ENCODE measurements at places on chromosomes 12 and 14. TPM values are rescaled to one million over a fixed set of nuclear protein-coding genes. Genes with fewer than 3 reads are reported as not detected.

DNA sequence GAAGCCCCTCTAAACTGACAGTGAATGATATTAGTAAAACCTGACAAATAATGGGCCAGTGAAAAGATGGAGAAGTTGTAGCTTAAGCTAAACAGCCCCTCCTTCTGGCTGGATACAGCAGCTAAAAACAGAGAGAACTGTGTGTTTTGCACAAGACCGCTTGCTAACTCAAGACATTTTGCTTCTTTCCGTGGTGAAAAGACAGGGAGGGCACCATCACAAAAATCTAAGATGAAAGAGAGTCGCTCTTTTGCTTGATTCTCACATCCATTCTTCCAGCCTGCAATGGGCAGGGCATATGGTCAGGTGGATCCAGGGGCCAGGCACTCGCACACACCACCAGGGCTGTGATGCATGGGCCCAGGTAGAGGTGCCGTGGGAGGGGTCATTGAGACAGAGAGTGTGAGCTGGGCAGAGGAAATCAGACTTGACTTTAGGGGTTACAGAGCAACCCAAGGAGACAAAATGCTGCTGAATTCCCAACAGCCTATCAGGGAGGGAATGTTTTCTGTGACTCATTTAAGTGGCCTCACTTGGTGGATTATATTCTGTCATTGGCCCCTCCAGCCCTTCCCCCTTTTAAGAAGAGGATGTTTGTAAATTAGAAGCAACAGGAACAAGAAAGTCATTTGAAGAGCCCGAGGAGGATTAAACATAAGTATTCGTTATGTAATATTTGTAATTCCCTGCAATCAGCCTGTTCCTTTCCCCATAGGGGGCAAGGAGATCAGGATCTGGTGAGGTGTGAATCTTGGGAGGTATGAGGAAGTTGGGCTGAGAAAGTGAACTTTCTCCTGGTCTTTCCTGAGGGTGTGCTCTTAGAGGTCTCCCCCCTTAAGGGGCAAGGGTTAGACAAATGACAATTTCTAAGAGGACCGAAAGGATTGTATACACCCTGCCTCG, 12.3 kb downstream of the EMP1 start:
- peak; percentile 29 for DNase-seq

DNA sequence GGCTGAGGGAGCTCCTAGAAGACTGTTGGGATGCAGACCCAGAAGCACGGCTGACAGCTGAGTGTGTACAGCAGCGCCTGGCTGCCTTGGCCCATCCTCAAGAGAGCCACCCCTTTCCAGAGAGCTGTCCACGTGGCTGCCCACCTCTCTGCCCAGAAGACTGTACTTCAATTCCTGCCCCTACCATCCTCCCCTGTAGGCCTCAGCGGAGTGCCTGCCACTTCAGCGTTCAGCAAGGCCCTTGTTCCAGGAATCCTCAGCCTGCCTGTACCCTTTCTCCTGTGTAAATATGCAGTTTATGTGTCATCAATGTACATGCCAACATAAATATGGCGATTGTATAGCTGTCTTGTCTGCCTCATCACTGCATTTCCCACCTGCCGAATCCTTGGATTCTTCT, 7.5 kb downstream of the AMHR2 start:
- no peak for DNase-seq

GRCh38 chr14:22399776-22400175, 189.2 kb downstream of the DAD1 start:
- DNase-seq, result no peak

Gene AQP6
- total RNA-seq, result not detected

- DNase-seq, result no peak
Observed at GRCh38 chr12:20000229-20000849, 368.0 kb upstream of the PDE3A start.

Gene TAS2R7
- total RNA-seq, result not detected

- DNase-seq, result peak; percentile 51
Observed at GRCh38 chr12:71397433-71397954, 42.1 kb upstream of the LGR5 start.

DNA sequence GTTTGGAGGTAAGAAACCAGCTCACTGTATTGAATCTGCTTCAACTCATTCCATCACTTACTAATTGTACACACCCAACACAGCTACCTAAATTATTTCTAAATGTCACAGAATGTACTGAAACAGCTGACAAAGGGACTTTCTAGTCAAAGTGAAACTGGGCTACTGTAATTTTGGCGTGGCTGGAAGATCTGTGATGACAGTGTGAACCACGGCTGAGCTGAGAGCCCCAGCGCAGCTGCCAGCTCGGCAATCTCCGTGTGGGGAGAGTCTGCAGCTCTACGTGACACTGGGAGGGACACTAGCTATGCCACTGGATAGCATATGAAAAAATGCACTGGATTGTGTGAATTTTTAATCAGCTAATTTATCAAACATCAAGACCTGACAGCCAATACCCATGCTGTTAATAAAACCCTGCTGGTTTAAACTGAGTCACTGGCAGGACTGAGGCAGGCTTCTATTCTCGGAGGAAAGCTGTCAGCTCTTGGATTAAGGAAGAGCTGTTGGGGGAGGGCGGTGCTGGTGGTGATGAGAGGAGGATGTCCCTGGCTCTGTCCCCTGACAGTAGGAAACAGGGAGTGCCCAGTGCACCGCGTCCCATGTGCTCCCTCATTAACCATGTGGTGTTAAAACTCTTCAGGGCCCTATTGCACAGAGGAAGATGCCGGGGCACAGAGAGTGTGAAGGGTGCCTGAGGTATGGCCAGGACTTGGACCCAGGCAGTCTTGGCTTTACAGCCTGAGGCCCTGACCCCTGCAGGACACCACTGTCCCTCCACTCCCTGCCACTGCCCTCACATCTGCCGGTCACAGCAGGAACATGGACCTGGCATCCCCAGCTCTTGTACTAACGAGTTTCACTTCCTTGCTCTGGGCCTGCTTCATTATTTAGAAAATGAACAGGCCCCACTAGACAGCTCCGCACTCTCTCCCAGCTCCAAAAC, 13.3 kb downstream of the SLC15A4 start:
- DNase-seq, result no peak

Gene STAB2
- not detected for total RNA-seq

- no peak for DNase-seq
Observed at GRCh38 chr12:51320695-51321320, 3.2 kb downstream of the BIN2 start.

GRCh38 chr14:100587763-100588411, 670 bp upstream of the BEGAIN start:
- DNase-seq, result no peak

Measured in HT1080 (cell line).